ENCODE measurements at places on chromosomes 16 and 17. TPM values are rescaled to one million over a fixed set of nuclear protein-coding genes. Genes with fewer than 3 reads are reported as not detected.

KRT25 gene
- total RNA-seq: not detected

BCL6B gene
- not detected for total RNA-seq

SERPINF2 gene
- 2.9 TPM for total RNA-seq

ZNF597 gene
- total RNA-seq: 1.1 TPM

TMC5 gene
- total RNA-seq: 7.3 TPM

KRT12 gene
- not detected for total RNA-seq

SEPTIN1 gene
- total RNA-seq: 1.9 TPM

DLX3 gene
- not detected for total RNA-seq

CDC6 gene
- 52.7 TPM for total RNA-seq

AOC2 gene
- 2.7 TPM for total RNA-seq

SNX20 gene
- total RNA-seq: not detected

AOC3 gene
- 1.5 TPM for total RNA-seq

TTLL6 gene
- 0.60 TPM for total RNA-seq

SHISA6 gene
- not detected for total RNA-seq

MYH2 gene
- not detected for total RNA-seq

SDR42E1 gene
- 1.9 TPM for total RNA-seq

ABCA10 gene
- total RNA-seq: 0.07 TPM

KRT36 gene
- not detected for total RNA-seq

GAS7 gene
- 0.25 TPM for total RNA-seq

ST6GALNAC2 gene
- 0.23 TPM for total RNA-seq

TLCD3B gene
- 0.31 TPM for total RNA-seq

RAB37 gene
- 1.0 TPM for total RNA-seq

WIPF2 gene
- 21.8 TPM for total RNA-seq

UMOD gene
- not detected for total RNA-seq

ADAD2 gene
- not detected for total RNA-seq

USP22 gene
- total RNA-seq: 127 TPM

TP53TG3C gene
- total RNA-seq: not detected

CDH5 gene
- 0.14 TPM for total RNA-seq

COX6A2 gene
- total RNA-seq: not detected

ZG16B gene
- total RNA-seq: 0.62 TPM

AANAT gene
- 0.48 TPM for total RNA-seq

PRR29 gene
- 1.2 TPM for total RNA-seq

MRM1 gene
- total RNA-seq: 16.5 TPM

CRYBA1 gene
- total RNA-seq: not detected

C17orf113 gene
- total RNA-seq: 0.67 TPM

TBX2 gene
- total RNA-seq: 6.9 TPM

MGAT5B gene
- 23.1 TPM for total RNA-seq

FAM171A2 gene
- total RNA-seq: 2.5 TPM

CCL1 gene
- total RNA-seq: not detected

CDK5R1 gene
- 5.8 TPM for total RNA-seq

OTOA gene
- not detected for total RNA-seq

FZD2 gene
- total RNA-seq: 34.9 TPM

JUP gene
- 85.1 TPM for total RNA-seq

ESRP2 gene
- 0.13 TPM for total RNA-seq

CEMP1 gene
- total RNA-seq: not detected

BAIAP3 gene
- 0.49 TPM for total RNA-seq

NLRC3 gene
- total RNA-seq: 0.04 TPM

FAM20A gene
- total RNA-seq: not detected

GRIN2A gene
- not detected for total RNA-seq

SLC16A6 gene
- total RNA-seq: 0.65 TPM

TMEM235 gene
- total RNA-seq: not detected

All from A549 treated with Mapracorat at 1 μM for 4 hours (cell line).